ENCODE measurements at places on chromosomes 11 and 22. TPM values are rescaled to one million over a fixed set of nuclear protein-coding genes. Genes with fewer than 3 reads are reported as not detected.

CCDC89 gene
- 4.4 TPM for polyA plus RNA-seq

GRCh38 chr22:30033137-30033536, 47.1 kb upstream of the HORMAD2 start:
- DNase-seq = no peak

GRCh38 chr11:16902182-16902581, 112.0 kb downstream of the PLEKHA7 start:
- no peak for DNase-seq

DNA sequence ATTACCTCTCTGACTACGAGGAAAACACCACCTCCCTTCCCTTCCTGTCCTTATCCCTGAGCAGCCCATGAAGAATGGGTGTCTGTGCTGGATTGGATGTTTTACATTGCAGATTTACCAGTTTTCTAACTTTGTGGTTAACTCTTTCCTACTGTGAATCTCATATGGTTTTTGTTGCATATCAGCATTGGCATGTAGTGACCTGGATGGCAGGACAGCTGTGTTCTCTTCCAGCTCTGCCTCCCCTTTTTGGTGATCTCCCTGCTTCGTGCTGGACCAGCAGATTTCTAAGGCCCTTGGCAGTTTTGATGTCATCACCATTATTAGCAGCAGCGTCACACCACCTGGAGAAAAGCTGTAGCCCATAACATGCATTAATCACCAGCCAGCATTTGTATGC, 26.7 kb downstream of the OR6Q1 start:
- DNase-seq = no peak

DNA sequence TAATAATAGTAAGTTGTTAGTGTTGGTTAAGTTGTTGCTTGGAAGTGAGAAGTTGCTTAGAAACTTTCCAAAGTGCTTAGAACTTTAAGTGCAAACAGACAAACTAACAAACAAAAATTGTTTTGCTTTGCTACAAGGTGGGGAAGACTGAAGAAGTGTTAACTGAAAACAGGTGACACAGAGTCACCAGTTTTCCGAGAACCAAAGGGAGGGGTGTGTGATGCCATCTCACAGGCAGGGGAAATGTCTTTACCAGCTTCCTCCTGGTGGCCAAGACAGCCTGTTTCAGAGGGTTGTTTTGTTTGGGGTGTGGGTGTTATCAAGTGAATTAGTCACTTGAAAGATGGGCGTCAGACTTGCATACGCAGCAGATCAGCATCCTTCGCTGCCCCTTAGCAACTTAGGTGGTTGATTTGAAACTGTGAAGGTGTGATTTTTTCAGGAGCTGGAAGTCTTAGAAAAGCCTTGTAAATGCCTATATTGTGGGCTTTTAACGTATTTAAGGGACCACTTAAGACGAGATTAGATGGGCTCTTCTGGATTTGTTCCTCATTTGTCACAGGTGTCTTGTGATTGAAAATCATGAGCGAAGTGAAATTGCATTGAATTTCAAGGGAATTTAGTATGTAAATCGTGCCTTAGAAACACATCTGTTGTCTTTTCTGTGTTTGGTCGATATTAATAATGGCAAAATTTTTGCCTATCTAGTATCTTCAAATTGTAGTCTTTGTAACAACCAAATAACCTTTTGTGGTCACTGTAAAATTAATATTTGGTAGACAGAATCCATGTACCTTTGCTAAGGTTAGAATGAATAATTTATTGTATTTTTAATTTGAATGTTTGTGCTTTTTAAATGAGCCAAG, 2.7 kb downstream of the NEAT1 start:
- no peak for DNase-seq

OR6M1 gene
- polyA plus RNA-seq = not detected

DNA sequence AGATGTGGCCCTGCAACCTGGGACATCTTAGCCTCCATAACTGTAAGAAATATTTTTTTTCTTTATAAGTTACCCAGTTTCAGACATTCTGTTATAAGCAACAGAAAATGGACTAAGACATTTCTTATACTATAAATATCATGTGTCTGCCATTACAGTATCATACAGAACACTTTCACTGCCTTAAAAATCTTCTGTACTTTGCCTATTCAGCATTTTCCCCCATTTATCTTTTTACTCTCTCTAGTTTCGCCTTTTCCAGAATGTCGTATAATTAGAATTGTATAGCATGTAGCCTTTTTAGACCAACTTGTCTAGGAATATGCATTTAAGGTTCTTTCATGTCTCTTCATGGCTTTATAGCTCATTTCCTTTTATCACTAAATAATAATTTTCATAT, 88.0 kb downstream of the PARVA start:
- no peak for DNase-seq

GRCh38 chr11:65487467-65488272, 11.2 kb upstream of the MALAT1 start:
- DNase-seq = peak; percentile 99

MISFA gene
- polyA plus RNA-seq = 7.5 TPM

DNA sequence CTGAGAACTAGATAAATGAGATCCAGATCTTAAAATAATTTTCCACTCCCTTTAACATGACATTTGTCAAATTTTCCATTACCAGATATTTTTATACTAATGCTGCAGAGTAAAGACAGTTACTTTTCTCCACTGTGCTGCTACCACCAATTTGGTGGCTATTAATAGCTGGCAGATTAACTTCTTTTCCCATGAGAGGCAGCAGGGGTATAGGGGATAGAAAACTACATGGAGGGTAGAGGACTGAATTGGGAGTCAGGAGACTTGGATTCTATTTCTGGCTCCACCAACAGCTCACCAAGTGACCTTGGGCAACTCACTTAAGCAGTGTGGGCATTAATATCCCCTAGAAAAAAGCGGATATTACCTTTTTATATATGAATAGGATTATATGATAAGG, 69.2 kb downstream of the KIF18A start:
- DNase-seq = no peak

- DNase-seq = no peak
These were observed 20.7 kb downstream of the SLN start for GRCh38 chr11:107691000-107691750.

CPSF7 gene
- 91.8 TPM for polyA plus RNA-seq

DNA sequence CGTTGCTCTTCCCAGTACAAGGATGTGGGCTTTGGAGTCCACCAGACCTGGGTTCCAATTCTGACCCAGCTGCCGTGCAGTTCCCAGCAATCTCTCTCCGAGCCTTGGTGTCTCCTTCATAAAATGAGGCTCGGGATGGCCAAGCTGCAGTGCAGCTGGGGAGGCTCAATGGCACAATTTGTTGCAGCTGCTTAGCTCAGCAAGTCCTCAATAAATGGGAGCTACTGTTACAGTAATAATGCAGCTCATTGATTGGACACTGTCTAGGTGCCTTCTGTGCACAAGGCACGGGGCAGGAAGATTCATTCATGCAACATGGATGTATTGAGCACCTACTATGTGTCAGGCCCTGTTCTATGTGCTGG, 37.1 kb downstream of the SHISAL1 start:
- DNase-seq = no peak

DNA sequence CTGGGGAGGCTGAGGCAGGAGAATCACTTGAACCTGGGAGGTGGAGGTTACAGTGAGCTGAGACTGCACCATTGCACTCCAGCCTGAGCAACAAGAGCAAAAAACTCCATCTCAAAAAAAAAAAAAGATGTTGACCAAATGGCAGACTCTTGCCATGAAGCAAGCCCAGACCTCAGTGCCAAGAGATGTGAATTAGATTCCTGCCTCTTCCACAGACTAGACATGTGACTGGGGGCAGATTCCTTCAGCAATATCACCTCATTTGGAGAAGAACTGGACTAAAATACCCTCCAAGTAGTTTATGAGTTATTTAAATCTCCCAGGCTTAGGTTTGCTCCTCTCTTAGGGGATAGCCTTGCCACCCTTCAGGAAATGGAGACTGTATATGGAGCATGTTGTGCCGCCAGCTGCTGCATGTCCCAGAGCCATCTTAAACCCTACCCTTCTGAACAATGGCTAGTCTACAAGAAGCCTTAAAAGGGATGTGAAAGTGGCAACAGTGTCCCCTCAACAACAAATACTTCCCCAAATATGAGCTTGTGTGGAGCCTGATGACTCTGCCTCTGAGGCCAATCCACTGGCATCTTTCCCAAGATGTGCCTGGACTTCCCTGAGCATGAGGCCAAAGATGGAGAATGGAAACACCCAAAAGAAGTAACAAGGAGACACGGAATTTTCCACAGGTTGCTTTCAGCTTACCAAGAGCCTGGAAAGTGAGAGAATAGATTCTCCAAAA, 763 bp upstream of the MS4A7 start:
- no peak for DNase-seq

APOC3 gene
- 7.1 TPM for polyA plus RNA-seq

DNA sequence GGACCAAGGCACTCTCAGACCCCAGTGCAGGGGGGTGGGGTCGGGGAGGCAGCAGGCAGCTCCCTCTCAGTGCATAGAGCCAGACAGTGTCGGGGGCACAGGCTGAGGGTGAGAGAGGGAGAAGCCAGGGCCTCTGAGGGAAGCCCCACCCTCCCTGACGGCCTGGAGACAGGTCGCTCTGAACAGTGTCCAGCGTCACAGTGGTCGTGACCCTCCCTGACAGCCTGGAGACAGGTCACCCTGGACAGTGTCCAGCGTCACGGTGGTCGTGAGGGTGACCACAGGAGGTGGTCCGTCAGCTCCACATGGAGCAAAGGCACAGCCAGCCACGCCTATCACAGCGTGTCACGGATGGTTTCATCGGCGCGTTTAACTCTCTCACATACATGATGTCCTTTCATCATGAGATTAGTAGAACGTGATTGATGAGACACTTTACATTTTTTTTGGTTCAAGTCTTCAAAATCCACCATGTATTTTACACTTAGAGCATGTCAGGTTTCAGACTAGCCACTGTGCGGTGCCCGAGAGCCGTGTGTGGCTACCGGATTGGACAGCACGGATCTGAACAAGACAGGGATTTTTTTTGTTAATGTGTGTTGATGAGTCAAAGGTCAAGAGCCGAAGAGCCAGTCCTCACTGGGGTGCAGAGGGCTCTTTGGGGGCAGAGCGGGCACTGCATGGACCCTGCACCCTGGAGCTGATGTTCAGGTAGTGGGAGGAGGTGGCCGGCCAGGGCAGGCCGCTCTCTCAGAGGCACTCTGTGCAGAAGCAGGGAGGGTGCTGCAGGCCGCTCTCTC, 23.9 kb upstream of the PANX2 start:
- peak; percentile 39 for DNase-seq

DNA sequence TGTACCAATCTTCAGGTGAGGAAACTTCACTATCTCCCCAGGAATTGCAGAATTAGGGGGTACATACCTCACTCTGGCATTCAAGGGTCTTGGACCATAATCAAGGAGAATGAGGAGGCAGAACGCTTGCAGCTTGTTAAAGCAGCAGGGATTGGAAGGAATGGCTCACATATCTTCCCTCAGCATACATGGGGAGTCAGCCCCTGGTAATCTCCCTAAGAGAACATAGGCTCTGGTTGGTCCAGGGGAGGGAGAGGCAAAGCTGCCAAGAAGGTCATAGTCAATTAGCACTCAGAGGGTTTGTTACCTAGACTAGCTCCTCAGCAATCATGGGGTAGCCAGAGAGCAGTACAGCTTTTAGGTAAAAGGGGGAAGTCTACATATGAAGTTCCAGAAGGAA, 256.8 kb downstream of the INSC start:
- DNase-seq = no peak

PRODH gene
- polyA plus RNA-seq = 12.4 TPM

MPEG1 gene
- polyA plus RNA-seq = 11.1 TPM

GTSE1 gene
- polyA plus RNA-seq = 13.9 TPM

DNA sequence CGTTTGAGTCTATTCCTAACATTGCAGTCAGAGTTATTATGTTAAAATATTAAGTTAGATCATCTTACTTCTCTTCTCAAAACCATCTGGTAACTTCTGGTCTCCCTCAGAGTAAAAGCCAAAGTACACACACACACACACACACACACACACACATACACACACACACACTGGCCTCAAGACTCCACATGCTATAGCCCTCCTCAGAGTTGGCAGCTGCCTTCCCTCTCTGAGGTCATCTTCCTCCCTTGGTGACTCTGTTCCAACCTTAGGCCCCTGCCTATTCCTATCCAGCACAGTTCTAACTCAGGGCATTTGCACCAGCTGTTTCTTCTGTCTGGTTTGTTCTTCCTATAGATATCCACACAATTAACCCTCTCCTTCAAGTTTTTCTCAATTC, 272.0 kb upstream of the SESN3 start:
- no peak for DNase-seq

- no peak for DNase-seq
These were observed 30.9 kb downstream of the RPS6KA4 start for GRCh38 chr11:64389851-64390250.

DDTL gene
- 8.2 TPM for polyA plus RNA-seq

GRCh38 chr22:21942407-21943343, 10.0 kb downstream of the PPM1F start:
- no peak for DNase-seq

- DNase-seq = no peak
These were observed 68.3 kb upstream of the TSPAN18 start for GRCh38 chr11:44658506-44658850.

TMEM191B gene
- 0.15 TPM for polyA plus RNA-seq

TTC36 gene
- 1.5 TPM for polyA plus RNA-seq

GRCh38 chr11:10973416-10973815, 115.6 kb upstream of the ZBED5 start:
- DNase-seq = peak; percentile 10

- no peak for DNase-seq
These were observed 283.1 kb upstream of the CCDC90B start for GRCh38 chr11:83569134-83569805.

RCOR2 gene
- 11.8 TPM for polyA plus RNA-seq

PRDX5 gene
- polyA plus RNA-seq = 175 TPM

DNA sequence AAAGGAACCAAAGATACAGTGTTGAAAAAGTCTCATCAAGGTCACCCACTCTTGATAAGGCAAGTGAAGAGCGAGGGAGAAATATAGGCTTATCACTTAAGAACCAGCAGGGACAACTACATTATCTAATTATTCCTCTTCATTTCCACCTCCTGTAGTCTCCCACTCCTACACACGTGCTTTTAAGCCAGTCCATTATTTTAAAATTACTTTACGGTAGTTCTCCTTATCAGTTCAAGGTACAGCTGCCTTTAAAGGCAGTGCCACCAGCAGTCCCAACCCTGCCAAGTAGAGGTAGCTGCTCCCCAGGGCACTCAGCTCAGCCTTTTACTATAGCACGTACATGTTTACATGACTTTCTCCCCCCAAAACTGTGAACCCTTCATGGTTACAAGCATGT, 161.5 kb upstream of the BLID start:
- DNase-seq = no peak

Data from right renal cortex interstitium (tissue), 3 donors.